Activated effector memory CD4-positive, alpha-beta T cell treated with Interleukin-2 at 50 U/mL for 16 hours (primary cell): ENCODE measurements at places on chromosomes 5 and 9.

DNA sequence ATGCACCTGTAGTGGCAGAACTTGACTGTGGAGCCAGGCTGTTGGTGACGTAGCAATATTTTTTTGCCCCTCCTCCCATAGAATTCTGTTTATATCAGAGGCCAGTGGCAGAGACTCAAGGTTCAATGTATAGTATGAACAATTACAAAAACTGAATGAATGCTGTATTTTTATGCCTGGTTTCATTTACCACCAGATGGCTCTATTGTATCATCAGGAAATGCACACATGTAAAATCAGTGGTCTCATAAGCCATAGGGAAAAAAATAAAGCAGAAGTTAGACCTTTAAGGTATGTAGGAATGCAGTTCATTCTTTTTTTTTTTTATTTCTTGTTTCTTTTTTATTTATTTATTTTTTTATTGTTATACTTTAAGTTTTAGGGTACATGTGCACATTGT, 43.6 kb downstream of the CCDC192 start:
- no peak for DNase-seq

- no peak for DNase-seq
Observed at GRCh38 chr9:133979921-133980863, 11.9 kb downstream of the VAV2 start.

- no peak for DNase-seq
Observed at GRCh38 chr9:122333169-122333808, 37.5 kb upstream of the PTGS1 start.

DNA sequence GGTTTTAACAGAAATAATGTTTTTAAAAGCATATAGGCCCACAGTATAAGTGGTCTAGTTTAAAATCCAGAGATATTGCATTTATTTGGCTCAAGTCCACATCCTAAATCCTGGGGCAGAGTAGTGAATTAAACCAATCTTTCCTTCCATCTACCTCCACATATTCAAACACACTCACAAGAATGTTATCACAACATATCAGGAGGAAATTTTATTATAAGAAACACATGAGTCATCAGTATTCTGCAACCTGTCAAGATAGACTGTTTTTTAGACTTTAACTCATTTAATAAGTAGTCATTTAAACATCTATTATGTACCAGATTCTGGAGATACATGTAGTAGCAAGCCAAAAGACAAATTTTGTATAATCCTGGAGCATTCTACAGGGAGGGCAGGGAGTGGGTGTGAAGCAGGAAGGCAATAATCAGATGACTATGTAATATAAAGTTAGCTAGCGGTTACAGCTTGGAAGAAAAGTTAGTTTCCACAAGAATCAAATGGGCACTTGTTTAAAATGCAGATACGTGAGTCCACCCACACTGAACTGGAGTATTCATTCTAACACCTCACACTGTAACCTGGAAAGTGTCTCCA, 187.3 kb upstream of the PIK3R1 start:
- DNase-seq = no peak

DNA sequence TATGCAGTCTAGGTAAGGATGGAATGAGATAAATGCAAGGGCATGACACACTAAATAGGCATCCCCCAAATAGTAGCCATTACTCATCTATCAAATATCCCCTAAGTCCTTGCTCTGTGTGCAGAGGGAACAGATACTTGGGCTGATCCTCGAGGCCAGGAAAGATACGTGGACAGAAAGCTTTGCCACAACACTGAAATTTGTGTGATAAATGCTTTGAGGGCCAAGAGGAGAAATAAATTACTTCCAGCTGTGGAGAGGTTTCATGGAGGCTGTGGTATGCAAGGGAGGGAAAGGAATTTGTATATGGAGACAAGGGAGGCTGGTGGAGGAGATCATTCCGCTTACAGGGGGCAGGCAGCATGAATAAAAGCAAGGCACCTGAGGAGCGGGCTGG, 18.5 kb downstream of the ATOX1 start:
- no peak for DNase-seq

- peak; percentile 49 for DNase-seq
Observed at GRCh38 chr9:96654450-96655197, 493 bp downstream of the PRXL2C start.

DNA sequence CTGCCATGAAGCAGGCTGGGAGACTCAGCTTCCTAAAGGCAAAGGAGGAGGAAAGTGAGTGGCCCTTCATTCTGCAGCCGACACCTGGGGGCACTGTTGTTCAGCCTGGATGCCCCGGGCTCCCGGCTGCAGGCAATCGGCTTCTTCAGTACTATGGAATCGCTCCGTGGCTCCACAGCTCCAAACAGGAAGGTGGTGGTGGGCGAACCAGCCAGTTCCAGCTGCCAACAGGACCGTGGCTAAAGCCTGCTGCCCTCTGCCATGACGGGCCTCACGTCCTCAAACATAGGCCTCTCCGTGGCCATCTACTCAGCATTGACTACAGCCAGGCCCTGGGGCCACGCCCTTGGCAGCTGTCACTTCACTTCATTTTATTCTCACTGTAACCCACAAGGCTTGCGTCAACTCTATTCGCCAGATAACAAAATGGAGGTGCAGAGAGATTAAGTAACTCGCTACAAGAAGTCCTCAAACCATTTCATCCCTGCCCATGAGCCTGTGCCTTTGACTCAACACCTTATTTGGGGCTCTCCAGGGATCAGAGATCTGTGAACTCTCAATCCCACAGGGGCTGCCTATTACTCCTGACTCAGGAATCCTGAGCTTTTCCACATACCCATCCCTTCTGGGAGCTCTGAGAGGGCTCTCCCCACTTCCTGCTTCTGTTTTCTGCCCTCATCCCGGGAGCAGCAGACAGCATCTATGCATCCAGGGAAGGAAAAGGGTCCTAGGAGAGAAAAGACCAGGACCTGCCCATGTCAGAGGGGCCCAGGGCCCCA, 38.0 kb downstream of the PAX5 start:
- peak; percentile 27 for DNase-seq
